Astrocyte (in vitro differentiated cells and primary cell): ENCODE measurements at places on chromosomes 12 and 14.
A peak's percentile ranks its signal among the peaks of the same experiment; 100 is the strongest.

- DNase-seq = no peak
These were observed 39.8 kb downstream of the TMTC3 start for GRCh38 chr12:88181881-88182280.

DNA sequence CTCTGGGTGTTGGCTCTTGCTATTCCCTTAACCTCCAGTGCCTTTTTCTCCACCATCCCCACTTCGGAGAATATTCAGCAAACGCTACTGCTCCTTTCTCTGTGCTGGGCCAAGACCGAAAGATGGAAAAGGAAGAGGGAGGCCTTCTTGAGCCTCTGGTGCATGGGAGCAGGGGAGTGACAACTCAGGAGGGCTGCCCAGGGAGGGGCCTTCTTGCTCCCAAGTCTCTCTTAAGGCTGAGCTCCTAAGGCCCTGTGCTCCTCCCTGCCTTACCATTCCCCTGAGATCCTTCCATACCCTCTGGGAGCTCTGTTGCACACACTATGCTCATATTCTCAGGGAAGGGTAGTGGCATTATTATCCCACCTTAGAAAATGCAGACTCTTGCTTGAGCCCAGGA, 34.9 kb downstream of the SH2B3 start:
- DNase-seq = no peak

DNA sequence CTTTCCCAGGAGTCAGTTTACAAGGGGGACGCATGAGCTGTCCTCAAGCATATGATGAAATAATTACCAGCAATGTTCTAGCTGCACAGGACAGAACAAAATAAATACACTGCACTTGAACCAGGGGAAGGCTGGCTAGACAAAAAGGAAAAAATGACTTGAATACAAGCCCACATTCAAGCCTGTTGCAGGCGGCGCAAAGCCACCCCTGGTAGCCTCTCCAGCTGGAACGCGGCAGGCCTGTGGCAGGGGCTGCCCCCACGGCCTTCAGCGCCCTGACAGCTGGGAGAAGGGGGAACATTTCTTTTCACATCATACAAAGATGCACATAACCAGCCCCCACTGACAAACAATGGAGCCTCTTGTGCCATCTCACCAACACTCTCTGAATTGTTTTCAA, 57.1 kb downstream of the TRAFD1 start:
- no peak for DNase-seq

DNA sequence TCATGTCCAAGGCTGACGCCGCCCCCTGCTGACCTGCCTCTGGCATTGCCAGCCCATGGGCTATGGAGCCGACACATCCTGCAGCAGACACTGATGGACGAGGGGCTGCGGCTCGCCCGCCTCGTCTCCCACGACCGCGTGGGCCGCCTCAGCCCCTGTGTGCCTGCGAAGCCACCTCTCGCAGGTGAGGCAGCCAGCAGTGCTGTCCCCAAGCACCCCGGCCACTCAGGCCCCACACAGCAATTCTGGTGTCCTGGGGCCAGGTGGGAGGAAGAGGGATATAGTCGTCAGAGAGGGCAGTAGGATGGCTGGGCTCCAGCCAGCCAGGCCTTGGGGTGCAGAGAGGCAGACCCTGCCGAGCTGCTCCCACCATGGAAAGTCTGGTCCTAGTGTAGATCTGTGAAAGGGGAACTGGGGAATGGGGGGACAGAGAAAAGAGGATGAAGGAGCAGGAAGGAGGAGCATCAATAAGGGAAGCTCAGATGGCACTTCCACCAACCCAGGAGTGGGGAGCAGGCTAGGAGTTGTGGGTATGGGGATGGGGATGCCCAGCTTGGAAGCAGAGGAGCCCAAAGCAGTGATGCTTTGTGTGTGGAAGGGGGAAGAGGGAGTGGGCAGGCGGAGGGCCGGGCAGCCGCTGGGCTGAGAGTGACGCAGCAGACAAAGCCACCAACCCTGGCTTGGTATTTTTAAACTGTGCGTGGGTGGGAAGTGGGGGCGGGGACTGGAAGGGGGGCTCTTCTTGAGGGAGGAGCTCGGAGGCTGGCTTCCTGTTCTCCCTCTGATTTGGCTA, 4.7 kb downstream of the NAB2 start:
- peak; percentile 77 for DNase-seq

DNA sequence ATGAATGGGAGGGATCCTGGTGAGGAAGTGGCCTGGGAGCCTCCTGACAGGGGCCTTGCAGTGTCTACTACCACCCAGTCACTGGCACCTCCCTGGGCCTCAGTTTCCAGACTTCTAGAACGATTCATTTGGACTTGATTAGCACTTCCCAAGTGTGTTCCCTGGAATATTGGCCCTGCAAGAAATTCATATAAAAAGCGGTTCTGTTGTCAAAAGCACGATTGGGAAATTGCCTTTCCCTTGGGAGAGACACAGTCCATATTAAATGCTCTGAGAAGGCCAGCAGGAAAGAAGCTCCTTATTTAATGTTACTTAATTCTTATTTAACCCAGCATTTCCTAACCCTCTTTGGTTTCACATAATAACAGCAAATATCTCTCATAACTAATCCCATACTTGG, 61.9 kb downstream of the DRAM1 start:
- no peak for DNase-seq

DNA sequence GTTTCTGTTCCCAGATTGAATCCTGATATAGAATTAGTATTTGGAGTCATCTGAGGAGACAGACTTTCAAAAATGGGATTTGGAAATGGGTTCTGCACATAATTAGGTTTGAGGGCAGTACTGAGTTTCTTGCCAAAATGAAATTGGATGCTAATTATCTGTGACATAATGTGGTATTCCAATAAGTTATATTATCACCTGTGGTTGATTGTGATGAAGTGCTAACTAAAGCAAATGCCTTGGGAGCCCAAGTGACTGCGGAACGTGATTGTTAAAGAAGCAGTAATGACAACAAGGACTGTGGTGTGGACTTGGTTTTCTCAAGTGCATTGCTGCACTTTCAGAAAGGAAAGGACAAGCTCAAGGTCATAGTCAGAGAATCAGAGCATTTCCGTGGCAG, 337.0 kb downstream of the IPO8 start:
- no peak for DNase-seq

- DNase-seq = peak; percentile 89
These were observed 6.0 kb downstream of the GAPDH start for GRCh38 chr12:6540181-6540877.

DNA sequence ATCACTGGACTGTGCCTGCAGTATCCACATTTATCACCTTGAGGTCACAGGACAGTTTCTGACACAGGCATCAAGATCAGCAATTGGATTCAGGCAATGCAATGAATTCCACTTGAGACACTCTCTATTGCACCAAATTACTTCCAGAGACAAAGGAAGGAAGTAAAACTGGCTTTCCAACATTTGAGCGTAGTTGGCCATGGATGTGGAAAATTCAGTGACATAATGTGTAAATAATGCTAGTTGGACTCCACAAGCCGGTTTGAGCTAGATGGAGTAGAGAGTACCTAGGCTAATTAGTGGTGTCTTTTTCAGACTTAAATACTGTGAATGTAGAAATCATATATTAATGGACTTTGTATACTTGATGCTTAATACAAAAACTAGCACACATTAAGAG, 168.3 kb upstream of the SYT1 start:
- no peak for DNase-seq

GRCh38 chr12:82970614-82971013, 283.9 kb downstream of the TMTC2 start:
- DNase-seq = no peak

- DNase-seq = no peak
These were observed 125.6 kb downstream of the PIWIL1 start for GRCh38 chr12:130463275-130463658.

- no peak for DNase-seq
These were observed 251.6 kb downstream of the SLC15A4 start for GRCh38 chr12:128571906-128572810.

- no peak for DNase-seq
These were observed at the start of gene MTA1 for GRCh38 chr14:105419195-105420091. TSS of gene MTA1 (plus strand) at chr14:105419827. CDS start at chr14:105420036, 209 bp downstream.

GRCh38 chr14:34966413-34966812, 16.4 kb upstream of the SRP54 start:
- DNase-seq = no peak

GRCh38 chr14:60848066-60848465, 113.5 kb downstream of the MNAT1 start:
- DNase-seq = no peak

DNA sequence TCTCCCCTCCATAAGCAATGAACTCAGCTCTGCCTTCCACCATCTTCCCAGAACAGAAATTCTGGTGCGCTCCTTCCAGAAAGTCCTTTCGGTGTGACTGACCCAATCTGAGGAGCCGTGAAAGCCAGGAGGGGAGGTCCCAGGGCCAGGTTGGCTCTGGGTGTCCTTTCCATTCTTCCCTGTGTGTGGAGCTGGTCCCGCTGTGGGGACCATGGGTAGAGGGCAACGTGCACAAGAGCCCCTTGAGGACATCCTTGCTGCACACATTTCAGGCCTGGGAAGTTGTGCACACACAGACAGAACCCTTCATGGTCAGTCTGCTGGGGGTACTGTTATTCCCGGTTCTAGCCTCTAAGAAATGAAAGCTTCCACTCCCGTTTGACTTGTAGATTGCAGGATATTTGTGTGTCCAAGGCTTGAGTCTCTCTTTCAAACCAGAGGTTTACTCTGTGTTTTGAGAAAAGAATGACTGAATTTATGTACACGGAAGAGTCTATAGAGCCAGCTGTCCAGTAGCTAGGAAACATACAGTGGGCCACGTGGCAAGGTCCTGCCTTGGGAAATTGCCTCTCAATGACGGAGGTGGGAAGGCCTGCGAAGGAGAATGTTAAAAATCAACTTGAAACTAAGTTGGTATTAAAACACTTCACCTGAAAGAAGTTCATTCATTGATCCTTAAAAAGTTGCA, 10.1 kb downstream of the NFKBIA start:
- no peak for DNase-seq

DNA sequence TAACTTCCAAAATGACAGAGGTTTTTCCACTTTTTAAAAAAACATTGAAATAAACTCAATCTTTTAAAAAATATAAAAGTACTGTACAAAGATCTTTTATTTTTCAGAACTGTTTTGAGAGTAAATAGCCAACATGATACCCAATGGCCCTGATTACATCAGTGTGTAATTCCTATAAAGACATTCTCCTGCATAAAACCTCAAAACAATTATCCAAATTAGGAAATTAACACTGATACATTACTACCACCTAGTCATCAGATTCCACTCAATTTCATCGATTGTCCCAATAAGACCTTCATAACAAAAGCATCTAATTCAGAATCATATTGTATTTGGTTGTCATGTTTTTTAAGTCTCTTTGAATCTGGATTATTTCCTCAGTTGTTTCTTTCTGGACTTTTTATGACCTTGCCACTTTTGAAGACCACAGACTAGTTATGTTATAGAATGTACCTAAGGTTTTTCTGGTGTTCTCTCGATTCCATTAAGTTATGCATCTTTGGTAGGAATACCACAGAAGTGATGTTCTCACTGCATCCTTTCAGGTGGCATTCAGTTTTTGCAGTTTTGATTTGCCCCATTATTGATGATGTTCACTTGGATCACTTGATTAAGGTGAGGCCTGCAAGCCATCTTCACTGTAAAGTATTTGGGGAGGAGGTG, 4.0 kb upstream of the YEATS4 start:
- no peak for DNase-seq

- no peak for DNase-seq
These were observed 93.5 kb downstream of the CCDC92 start for GRCh38 chr12:123879101-123879500.

GRCh38 chr14:52829527-52830185, 38.2 kb upstream of the GNPNAT1 start:
- no peak for DNase-seq

- peak; percentile 34 for DNase-seq
These were observed 88.0 kb upstream of the TMEM260 start for GRCh38 chr14:56491299-56492285.

DNA sequence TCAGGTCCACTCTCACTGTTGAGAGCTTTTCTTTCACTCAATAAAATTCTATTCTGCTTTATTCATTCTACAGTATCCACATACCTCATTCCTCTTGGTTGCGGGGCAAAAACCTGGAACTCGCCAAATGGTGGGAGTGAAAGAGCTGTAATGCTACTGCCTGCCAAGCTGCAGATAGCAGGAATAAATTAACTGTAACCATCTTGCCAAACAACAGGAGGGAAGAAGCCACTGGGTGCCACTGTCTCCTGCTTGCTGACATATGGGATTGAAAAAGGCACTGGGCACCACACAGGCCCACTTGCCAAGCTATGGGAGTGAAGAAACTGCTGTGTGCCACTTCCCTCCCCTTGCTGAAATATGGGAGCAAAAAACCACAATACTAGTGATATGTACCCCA, 111.9 kb upstream of the CNTN1 start:
- DNase-seq = no peak

DNA sequence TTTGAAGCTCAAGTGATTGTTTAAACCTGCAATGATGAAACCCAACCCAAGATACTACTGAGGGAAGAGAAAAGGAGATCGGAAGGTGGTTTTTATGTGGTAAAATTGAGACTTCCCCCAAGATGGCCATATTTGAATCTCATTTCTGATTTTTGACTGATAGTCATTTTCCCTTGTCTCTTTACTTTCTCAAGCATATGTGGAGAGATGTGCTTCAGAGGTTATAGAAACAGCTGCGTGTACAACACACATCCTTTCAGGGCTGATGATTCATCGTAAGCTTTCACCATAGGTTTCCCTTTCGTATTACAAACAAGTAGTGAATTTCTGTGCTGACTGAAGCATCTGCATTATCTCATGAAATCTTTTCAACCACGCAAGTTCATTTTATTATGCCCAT, 276.2 kb downstream of the EMP1 start:
- no peak for DNase-seq

DNA sequence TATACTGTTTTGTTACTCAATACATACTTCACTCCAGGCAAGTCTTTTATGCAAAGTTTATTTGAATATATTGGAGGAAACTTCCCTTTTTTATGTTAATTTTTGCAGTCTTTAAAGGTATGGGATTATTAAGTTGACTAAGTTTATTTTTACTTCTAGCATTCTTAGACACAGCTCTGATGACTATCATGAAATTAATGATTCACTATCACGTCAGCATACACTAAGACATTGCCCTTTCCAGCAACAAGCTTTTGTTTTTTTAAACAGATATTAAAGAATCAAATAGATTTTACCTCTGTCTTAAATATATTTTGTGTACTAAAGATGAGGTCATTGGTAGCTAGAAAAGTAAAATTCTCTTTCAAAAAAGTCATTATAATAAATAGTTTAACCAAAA, 52.1 kb downstream of the DERA start:
- DNase-seq = peak; percentile 75

- DNase-seq = peak; percentile 37
These were observed 1.1 kb downstream of the YY1 start for GRCh38 chr14:100239840-100240667.
